ENCODE measurements at places on chromosomes 6 and 20.

DNA sequence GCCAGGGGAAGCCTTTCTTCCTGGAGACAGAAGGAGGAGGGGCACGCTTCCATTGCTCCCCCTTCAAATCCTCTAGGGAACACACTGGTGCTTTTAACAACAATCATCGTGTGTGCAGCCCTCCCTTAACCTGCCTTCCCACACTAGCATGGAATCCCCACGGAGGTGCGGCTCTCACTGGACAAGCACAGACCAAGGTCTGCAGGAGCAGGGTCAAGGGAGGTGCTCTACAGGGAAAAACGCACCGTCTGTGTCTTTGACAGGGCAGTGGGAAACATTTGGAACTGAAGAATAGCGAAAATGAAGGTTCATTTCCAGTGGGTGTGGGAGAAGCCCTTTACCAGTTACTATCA, 527.1 kb downstream of the QKI start:
- no peak for DNase-seq

- no peak for DNase-seq
These were observed 629.1 kb upstream of the IMPG1 start for GRCh38 chr6:76701610-76702009.

GRCh38 chr20:19820555-19821211, 62.6 kb downstream of the RIN2 start:
- no peak for DNase-seq

- DNase-seq: no peak
These were observed 421.3 kb downstream of the PREX1 start for GRCh38 chr20:48406498-48406897.

GRCh38 chr6:41280381-41281057, 6.0 kb downstream of the TREM1 start:
- DNase-seq: no peak

DNA sequence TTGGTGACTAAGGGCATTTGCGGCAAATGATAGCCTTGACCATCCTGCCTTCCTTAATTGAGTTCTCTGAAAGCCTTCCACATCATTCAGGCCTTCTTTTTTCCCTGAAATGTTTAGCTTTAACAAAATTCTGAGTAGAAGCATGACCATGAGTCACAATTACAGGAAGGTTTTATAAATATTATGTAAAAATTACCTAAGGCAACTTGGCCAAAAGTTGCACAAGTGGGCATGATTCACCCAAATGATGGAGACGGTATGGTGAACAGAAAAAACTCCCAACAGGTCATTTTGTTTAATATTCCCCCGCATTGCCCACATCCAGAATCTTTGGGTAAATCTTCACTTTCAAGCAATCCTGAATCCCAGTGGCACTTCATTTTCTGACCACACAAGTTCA, 37.0 kb downstream of the MC3R start:
- DNase-seq: no peak

GRCh38 chr6:116355796-116356195, 15.0 kb upstream of the DSE start:
- DNase-seq: no peak

DNA sequence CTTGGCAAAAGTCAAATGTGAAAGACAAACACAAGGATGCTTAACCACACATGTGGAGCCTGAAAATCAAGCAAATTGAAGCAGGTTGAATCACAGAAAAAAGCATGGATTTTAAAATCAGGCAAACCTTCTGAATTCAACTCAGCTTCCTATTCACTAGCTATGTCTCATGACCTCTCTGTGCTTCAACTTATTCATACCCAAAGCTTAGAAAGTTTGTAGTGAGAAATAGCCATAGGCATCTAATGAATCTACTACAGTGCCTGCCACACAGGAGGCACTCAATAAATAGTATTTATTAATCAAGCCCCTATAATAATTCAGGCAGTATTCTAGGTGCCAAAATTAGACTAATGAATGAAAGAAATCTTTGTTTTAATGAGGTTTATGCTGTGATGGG, 112.2 kb upstream of the TNFAIP3 start:
- no peak for DNase-seq

DNA sequence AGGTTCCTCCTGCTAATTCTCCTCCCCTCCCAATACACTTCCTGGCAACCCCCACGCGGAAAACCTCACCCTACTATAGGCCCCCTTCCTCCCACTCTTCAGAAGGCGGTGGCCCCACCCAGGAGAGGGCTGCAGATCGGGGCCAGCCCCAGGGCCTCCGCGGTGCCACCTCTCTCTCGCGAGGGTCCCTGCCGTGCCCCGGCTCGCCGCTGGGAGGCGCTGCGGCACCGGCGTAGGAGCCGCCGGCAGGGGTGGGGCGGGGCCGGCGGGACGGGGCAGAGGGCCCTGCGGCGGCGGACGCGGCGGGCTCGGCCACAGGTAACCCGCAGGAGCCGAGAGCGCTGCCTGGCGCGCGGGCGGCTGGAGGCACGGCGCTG, at the start of gene ANKRD6:
Gene ANKRD6 (plus strand): TSS at position 278 of the 377 bp plus-strand sequence. CDS start 133,825 bp downstream, outside the sequence.
- peak; percentile 72 for DNase-seq

GRCh38 chr20:22977047-22977785, 57.9 kb upstream of the SSTR4 start:
- DNase-seq: no peak

GRCh38 chr6:72748759-72749158, 126.9 kb downstream of the KCNQ5 start:
- no peak for DNase-seq

DNA sequence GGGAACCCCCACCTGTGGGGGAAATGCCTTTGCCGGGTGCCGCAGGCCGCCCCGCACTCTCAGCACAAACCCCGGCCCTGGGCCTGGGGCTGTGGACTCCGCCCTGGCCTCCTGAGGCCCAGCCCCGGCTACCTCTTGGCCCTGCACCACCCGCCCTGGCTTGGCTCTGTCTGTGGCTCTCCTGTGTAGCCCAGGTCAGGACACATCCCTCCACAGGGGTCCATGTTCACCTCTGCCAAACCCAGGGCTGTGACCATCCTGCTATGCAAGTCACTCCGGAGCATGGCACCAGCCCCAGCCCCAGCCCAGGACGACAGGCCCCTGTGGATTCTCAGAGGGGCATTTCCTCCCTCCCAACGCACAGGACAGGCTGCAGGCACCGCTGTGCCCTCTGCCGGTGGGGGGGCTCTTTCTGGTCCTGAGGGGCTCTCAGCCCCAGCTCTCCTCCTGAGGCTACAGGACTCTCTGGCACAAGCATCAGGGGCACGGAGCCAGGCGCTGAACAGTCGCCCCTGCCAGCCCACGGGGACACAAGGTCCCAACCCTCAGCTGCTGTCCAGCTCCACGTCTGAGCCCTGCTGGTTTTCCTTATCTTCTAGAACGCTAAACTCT, 45.7 kb downstream of the TAF4 start:
- no peak for DNase-seq

GRCh38 chr20:48275286-48276020, 490.2 kb upstream of the SULF2 start:
- DNase-seq: no peak

DNA sequence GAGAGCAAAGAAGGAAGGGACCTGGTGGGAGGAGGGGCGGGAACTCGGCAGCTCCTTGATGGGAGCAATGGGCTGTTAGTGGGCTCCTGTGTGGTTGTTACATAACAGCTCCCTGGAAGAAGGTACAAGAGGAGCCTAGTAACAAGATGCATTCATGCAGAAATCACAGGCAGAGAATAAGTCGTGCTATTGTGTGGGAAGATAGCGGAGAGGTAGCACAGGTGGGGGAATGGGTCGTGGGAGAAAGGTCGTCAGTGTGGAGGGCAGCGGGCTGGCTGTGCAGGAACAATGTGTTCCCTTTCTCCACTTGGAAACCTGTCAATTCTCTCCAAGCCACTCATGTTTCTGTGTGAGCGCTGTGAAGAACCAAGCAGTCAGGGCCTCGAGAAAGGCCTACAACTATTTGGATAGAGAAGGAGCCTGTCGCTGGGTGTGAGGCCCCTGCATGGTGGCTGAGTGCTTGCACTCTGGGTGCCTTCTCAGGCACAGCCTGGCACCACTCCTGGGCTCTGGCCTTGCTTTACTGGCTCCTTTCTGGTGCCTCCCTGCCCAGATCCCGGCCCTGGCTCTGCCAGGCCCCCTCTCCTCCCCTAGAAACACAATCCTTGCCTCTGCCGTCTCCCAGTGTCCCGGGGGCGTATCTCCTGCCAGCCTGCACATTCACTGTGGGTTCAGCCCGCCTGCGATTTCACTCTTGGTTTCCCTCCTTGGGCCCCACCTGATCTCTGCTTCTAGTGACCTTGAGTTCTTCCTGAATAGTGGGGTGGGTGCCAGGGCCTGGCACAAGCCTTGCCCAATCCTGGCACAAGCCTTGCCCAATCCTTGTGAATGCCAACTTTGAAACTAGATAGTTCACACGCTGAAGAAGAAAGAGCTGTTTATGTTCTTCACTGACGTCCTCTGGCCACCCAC, 7.4 kb upstream of the FGD2 start:
- no peak for DNase-seq

DNA sequence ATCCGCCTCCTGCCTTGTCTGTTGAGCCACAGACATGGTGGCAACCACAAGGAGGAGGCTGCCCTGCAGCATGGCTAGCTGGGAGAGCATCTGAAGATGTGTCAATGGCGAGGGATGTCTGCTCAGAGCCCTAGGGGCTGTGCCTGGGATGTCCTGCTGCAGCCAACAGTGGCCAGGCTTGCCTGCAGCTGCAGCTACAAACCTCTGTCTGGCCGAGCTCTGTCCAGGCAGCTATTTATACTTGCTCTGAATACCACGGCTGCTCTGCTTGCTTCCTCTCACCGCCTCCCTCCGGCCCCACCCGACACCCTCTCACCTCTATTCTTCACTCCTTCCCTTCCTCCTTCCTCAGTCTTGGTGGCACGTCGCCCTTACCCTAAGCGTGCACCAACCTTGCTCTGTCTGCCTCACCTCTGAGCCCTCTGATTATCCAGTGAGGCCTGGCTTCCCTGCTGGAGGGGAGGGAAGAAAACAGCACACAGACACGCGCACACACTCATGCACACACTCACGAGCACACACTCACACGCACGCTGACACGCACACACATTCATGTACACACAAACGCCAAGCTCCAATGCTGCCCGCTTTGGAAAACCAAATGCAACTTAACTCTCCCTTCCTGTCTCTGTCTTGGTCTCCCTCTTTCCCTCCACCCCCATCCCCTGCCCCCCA, at the start of gene ANGPT4:
Gene ANGPT4 (minus strand): TSS at position 210 of the 675 bp plus-strand sequence. CDS start 120 bp downstream, at position 90.
- DNase-seq: no peak

- DNase-seq: peak; percentile 72
These were observed 25.3 kb upstream of the CSNK2A1 start for GRCh38 chr20:568673-569415.

DNA sequence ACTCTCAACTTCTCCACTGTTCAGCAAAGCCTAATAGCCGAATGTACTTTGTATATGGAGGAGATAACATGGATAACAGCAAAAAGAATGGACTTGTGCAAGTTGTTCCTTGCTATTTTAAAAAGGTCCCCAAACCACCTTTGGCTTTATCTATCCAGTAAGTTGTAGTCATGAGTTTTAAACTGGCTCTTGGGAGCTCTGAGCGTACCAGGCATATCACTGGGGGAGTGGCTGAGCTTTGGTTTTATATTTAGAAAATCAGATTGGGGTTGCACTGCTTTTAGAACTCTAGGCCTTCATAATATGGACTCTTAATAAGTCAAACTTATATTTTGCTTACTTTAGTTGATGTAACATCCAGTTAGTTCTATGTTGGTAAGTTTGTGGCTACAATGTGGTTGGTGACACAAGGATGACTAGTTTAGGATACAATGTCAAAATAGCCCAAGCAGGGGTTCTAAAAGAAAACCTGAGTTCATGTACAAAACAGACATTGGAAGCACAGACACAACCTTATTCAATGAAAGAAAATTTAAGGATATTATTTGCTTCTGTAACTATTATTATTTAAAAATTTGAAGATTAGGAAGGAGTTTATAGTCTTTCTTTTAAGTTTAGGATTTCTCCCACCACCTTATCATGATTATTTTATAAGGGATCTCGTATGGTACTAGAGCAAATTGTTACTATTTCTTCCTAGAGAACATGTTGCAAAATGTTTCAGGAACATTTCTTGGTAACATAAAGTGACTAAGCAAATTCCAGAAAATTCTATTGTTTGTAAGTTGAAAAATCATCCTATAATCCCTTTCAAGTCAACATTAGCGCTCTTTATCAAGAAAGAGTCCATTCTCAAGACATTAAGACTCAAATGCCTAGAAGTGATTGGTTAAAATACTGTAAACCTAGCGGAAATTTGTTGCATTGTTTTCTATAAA, 165.8 kb upstream of the SUPT3H start:
- no peak for DNase-seq

DNA sequence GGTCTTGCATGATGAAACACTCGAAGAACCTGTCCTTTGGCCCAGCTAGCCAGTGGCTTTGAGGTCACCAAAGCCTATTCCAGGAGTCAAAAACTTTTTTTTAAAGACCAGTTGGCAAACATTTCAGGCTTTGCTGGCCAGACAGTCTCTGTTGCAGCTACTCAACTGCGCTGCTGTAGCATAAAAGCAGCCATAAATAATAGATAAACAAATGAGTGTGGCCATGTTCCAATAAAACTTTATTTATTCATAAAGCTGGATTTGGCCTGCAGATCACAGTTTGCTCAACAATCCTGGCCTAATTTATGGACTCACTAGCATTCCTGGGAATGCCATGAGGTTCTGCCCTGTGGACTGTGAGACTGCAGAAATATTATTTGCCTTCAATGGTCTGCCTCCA, 68.8 kb upstream of the LTV1 start:
- DNase-seq: no peak

DNA sequence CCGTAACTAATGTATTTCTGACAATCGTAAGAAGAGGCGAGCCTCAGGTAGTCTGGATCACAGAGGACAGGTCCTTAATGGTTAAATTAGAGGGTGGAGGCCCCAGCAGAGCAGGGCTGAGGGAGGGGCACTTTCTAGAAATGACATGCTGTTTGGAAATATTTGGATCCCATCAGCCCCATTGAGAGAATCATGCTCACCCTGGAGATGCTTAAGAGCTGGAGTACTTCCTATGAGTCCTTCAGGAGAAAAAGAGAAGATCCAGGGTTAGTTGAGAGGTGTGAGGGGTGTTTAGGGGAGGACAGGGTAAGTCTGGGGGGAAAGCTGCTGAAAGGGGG, 123.0 kb downstream of the TCP11 start:
- DNase-seq: no peak

GRCh38 chr6:43970913-43971775, 156.1 kb downstream of the MRPL14 start:
- DNase-seq: no peak

DNA sequence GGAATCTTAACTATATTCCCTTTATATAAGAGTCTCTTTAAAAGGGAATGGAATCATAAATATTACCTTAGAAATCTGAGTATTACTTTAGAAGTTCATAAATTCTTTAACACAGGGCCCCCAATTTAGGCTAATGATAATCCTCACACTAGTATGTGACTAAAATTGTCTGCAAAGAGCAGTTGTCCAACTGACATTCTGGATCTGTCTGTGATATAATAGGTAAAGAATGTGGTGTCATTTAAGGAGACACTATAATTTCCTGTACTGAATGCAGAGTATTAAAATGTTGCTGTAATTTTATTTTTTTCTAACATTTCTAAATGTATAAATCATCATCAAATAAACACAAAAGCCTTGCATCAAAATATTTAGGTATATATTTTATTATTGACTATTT, 128.5 kb upstream of the DST start:
- no peak for DNase-seq
